ENCODE measurements at places on chromosomes 5 and 9.

DNA sequence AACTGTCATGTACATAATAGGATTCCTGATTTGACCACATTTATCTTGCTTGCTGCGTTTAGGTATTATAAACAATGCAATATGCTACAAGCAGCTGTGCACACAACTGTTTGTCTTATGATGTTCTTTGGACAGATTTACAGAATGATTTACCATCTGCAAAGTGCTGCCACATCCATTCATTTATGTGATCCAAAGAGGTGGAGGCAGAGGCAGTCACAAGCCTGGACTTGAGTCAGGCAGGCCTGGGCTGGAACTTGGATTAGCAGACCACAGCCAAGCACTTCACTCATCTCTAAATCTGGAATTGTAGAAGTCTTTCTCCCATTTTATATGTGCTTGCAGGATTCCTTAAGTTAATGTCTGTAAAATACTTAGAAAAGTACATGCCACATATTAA lies 149.0 kb downstream of the INSYN2B start:
- no peak for DNase-seq

DNA sequence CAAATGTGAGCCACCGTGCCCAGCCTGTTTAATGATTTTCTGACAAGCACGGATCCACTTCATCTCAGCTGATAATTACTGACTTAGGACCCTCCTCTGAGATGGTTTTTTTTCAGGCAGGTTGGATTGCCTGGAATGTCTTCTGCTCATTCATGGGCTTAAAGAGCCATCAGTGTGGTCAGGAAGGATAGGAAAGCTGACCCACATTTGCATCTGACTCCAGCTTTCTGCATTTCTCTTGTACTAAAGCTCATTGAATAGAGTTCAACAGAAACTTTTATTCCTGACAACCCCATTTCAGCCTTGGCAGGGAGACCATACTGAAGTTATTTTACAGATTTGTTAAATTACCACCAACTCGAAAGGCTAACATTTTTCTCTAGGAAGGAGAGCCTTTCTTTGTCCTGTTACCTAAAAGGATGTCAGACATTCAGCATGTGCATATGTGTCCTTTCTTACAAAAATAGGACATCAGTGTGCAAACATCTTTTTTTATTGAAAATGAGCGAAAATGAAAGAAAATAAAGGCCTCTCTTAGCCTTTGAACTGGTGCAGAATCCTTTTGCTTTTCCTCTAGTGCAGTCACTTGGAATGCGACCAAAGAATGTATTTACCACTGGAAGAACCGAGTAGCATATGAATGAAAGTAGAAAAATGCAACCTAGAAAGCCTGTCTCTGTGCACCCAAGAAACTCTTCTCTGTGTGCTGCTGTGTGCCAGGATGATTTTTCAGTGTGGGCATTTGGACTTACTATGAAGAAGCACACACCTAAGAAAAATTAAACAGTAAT lies 26.6 kb downstream of the ADCY2 start:
- DNase-seq: no peak

DNA sequence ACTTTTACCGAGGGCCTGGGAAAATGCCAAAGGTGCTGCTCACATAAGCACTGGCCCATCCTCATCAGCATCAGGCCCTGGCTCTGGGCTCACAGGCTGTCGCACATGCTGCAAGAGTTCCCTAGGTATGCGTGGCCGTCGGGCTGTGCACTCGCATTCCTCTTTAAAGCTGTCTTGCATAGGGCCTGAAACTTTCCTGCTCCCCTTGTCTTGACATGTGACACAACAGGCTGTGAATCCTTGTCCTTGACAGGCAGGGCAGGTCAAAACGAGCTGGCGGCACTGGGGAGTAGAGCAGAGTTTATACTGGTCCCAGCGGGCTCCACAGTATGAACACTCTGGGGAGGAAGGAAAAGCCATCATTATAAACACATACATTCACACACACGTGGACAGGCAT lies 30.7 kb downstream of the TSTD2 start:
- DNase-seq: no peak

DNA sequence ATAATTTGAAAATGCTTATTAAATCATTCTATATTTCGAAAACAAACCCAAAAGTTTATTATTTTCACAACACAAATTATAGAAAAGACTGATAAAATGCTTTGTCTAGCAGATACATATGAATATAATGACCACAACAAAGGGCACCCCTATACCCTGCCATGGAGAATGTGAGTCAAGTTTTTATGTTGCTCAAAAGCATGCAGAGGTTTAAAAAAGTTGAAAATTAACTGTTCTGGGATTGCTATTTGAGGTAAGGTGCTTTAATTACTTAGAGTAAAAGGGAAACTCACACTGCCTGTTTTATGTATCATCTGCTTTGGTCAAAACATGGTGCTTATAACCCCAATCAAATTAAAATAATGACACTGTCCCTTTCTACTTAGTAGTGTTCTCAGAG lies 41.0 kb downstream of the MLANA start:
- DNase-seq: no peak

All from omental fat pad (tissue), 4 donors.